Naive thymus-derived CD4-positive, alpha-beta T cell (primary cell): ENCODE measurements at places on chromosomes 5 and 9. TPM values are rescaled to one million over a fixed set of nuclear protein-coding genes. Genes with fewer than 3 reads are reported as not detected.

ARHGEF28 gene
- not detected for polyA plus RNA-seq

DNA sequence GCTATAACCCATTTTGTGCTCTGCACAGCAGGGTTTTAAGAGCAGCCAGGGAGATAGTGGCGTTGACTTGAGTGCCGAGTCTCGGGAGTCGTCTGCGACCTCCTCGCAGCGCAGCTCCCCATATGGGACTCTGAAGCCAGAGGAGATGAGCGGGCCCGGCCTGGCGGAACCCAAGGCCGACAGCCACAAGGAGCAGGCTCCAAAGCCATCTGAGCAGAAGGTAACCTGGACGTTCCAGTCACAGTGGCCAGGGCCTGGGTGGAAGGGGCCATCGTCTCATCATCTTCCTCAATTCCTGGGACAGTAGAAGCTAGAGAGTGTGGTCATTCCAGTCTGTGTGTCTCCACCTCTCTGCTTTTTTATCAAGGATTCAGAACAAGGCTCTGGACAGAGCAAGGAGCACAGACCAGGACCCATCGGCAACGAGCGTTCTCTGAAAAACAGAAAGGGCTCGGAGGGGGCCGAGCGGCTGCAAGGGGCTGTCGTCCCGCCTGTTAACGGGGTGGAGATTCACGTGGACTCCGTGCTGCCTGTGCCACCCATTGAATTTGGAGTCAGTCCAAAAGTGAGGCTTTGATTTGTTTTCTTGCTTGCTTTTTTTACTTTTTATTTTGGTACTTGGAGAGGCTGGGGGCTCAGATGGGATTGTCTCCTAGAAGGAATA lies 20.2 kb upstream of the POMT1 start:
- no peak overlapping the region for H3K27ac ChIP-seq
- no peak overlapping the region for H3K4me3 ChIP-seq
- no peaks in the 10 kb centered on the region for H3K4me1 ChIP-seq
- H3K36me3 ChIP-seq = peaks cover 58% of the 10 kb centered on the region

GRCh38 chr5:139094154-139095131 lies 103.7 kb downstream of the SIL1 start:
- peaks cover 5% of the 10 kb centered on the region for H3K36me3 ChIP-seq
- no peak for DNase-seq

DNA sequence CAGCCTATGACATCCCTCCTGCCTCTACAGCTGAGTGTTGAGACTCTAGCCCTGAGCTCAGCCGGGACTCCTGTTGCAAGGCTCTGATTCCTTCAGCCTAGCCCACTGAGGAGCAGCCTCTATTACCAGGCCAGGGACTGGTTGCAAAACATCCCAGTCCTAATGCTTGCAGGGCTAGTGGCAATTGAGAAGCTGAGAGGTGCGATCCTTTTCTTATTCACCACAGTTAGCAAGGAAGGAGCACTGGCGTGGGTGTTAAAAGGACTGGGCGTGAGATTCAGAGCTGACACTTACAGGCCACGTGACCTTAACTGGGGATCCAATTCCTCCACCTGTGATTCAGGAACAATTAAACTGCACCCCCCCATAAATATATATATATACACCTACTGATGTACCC lies 58.8 kb downstream of the GARNL3 start:
- H3K4me1 ChIP-seq = no peaks in the 10 kb centered on the region
- no peaks in the 10 kb centered on the region for H3K27me3 ChIP-seq
- H3K4me3 ChIP-seq = no peak overlapping the region
- no peak overlapping the region for H3K27ac ChIP-seq
- DNase-seq = no peak

DNA sequence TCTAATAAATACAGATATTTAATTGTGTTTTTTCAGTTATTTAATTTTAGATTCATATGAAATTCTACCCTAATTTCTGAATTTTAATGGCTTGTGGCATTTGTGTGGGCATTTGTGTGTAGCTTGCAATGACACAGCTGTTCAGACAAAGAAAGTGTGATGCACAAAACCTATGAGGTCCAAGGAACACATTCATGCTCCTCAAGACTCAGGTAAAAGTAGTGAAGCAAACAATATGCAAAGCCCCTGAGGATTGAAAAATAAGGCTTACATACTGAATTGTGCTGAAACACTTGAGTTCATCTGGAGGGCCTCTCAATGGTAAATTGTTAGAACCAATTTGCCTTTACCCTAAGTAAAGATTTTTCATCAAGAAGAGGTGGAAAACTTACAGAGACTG lies 28.1 kb downstream of the IL7R start:
- no peaks in the 10 kb centered on the region for H3K27me3 ChIP-seq
- peaks cover 10% of the 10 kb centered on the region for H3K4me1 ChIP-seq
- no peak overlapping the region for H3K27ac ChIP-seq
- no peaks in the 10 kb centered on the region for H3K36me3 ChIP-seq
